ENCODE measurements at places on chromosomes 13 and 19.
A peak's percentile ranks its signal among the peaks of the same experiment; 100 is the strongest.

DNA sequence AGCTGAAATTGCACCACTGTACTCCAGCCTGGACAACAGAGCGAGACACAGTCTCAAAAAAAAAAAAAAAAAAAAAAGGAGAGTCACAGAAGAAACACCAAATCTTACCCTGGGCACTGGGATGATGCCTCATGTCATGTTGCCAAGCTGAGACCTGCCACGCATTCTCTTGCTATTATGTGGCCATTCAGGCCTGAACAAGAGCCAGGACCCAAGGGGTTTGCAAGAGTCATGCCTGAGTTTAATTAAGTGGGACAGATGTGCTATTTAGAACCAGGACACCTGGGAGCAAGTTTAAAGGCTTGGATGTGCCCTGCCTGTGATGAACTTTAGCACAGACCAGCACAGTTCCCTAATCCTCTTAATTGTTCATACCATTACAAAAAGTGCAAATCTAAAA lies 9.8 kb downstream of the PNMA8A start:
- DNase-seq: no peak

- DNase-seq: no peak
Measured at GRCh38 chr13:21242236-21242635, 65.8 kb downstream of the MRPL57 start.

- DNase-seq: no peak
Measured at GRCh38 chr19:53849237-53849676, 18.4 kb upstream of the MYADM start.

GRCh38 chr13:43787997-43788396 lies 1.2 kb upstream of the ENOX1 start:
- DNase-seq: no peak

DNA sequence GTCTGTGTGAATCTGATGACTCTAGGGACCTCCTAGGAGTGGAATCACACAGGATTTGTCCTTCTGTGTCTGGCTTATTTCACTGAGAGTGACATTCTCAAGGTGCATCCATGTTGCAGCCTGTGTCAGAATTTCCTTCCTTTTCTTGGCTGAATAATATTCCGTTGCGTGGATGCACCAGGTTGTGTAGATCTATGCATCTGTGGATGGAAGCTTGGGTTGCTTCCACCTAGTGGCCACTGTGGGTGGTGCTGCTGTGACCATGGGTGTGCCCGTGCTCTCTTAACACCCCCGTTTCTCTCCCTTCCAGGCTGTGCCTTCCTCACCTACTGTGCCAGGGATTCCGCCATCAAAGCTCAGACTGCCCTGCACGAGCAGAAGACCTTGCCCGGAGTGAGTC lies 26.2 kb downstream of the CELF5 start:
- DNase-seq: peak; percentile 39

- no peak for DNase-seq
Measured at GRCh38 chr19:31147234-31147633, 202.0 kb downstream of the TSHZ3 start.

- no peak for DNase-seq
Measured at GRCh38 chr13:99426426-99426825, 74.8 kb upstream of the TM9SF2 start.

- DNase-seq: no peak
Measured at GRCh38 chr13:97497400-97497799, 63.4 kb downstream of the RAP2A start.

DNA sequence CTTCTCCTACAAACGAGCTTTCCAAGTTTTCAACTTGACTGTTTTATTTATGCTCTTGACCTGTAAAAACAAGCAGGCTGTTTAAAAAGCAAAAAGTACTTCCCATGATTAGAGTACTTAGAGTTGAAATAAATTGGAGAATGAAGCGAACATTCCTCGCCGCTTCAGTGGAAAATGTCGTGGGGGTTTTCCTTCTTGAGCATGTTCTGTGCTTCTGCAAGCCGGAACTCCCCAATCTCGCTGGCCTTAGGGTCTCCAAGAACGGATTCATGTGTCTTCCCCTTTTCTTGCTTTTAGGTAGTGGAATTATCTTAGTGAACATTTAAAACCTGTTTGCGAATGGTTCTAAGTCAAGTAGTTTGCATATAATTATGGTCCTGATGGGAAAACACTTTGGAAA lies 103.6 kb upstream of the ZNF536 start:
- DNase-seq: no peak

- peak; percentile 92 for DNase-seq
Measured at GRCh38 chr19:1855040-1855827, 7.0 kb upstream of the REXO1 start.

DNA sequence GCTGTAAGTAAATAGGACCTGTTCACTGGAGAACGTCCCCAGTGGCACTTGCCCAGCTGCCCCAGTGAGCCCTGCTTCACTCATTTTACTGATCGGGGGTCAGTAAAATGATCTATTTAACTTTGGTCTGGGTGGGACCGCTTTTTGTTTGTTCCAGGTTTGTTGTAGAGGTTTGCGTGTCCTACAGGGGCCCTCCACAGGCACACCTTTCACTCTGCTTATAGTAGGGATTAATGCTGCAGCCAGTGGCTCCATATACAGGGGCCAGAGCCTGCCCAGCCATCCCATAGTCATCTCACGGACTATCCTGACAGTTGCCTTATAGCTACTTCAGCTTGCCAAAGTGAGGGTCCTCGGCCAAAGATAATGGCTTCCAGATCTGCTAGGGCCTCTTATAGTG lies 104.1 kb downstream of the DNAJC3 start:
- DNase-seq: no peak

DNA sequence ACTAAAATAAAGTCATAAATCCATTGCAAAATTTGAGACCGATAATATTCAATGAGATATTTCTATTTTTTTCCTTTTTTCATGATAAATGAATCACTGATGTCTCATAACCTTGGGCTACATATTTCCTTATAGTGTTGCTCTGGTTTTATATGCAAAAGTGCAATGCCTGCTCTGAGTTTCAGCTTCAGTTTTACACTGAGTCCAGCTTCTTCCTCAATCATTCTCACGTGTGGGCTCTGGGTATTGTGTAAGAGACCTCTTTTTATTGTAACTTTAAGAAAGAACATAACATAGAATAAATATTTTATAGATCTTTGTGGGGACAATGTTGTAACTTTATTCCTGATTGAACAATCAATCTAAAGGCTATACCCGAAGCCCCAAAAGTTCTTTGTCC lies 280.2 kb upstream of the EDNRB start:
- no peak for DNase-seq

- no peak for DNase-seq
Measured at GRCh38 chr13:108561149-108561548, 68.3 kb upstream of the MYO16 start.

DNA sequence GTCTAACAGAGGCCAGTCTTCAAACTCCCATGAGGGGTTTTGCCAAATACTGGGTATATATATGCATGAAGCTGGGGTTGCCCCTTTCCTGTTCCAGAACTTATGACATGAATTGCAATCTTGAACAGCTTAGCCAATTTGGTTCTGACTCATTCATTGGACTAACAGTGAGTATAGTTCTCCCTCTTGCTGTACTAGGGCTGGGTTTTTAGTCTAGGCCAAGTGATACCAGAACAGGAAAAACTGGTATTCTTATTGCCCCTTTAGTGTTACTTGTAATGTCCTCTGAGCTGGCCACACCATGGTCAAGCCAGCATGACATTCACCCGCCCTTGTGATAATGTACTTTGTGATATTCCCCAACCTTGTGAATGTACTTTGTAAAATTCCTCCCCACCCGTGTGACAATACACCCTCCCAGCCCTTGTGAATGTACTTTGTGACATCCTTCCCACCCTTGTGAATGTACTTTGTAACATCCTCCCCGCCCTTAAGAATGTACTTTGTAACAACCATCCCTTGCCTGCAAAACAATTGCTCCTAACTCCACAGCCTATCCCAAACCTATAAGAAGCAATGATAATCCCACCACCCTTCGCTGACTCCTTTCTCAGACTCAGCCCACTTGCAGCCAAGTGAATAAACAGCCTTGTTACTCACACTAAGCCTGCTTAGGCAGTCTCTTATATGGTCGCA lies 26.9 kb downstream of the ZNF846 start:
- DNase-seq: no peak

GRCh38 chr13:45349438-45349837 lies 8.5 kb upstream of the TPT1 start:
- DNase-seq: no peak

DNA sequence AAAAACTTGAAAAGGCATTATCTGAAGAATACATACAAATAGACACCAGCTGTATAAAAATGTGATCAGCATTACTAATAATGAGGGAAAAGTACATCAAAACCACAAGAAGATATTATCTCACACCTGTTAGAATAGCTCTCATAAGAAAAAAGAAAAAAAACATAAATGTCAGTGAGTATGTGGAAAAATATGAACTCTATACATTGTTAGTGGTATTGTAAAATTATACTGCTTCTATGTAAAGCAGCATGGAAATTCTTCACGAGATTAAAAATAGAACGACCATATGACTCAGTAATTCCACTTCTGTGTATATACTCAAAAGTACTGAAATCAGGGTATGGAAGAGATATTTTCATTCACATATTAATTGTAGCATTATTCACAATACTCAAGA lies 1146.4 kb downstream of the SLITRK5 start:
- DNase-seq: no peak

- no peak for DNase-seq
Measured at GRCh38 chr19:27764186-27764804, 1448.7 kb downstream of the UQCRFS1 start.

DNA sequence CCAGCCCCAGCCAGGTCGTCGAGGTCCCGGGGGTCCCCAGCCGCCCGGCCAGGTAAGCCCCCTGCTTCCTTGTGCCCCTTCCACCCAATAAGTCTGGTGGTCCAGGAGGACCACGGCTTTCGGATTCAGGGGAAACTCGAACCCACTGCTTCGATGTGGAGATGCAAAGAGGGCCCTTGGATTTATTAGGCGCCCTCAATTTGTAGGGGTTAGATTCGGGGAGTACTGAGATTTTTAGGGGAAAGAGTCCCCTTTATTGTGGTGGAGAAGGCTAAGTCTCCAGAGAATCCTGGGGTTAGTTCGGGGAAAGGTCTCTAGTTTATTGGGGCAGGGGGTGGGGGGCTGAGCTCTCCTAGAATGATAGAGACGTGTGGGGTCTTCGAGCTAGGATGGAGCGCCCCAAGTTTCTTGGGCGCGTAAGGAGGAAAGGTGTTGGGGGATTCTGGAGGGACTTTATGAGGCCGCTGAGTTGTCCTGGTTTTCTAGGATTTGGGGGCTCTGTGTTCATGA lies 3.8 kb upstream of the LTBP4 start:
- no peak for DNase-seq

DNA sequence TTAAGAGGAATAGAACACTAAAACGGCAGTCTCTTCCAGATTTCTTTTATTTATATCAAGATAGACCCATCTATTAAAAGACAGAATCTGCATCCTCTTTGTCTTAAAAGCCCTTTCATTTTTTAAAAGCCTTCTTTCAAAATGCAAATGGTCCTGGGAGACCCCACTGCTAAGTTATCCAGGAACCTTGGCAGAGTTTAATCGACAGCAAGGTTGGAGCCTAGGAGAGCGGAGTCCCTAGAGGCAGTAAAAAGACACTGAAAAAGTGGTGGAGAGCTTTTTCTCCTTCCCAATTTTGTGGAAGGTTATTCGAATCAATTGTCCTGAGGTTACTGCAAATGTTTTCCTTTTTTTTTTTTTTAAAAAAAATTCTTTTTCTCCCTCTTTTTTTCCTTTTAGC lies 294.7 kb downstream of the NALCN start:
- DNase-seq: no peak

- no peak for DNase-seq
Measured at GRCh38 chr19:18322318-18322758, 538 bp downstream of the LSM4 start.

GRCh38 chr13:58085274-58085673 lies 453.7 kb downstream of the PCDH17 start:
- DNase-seq: no peak

DNA sequence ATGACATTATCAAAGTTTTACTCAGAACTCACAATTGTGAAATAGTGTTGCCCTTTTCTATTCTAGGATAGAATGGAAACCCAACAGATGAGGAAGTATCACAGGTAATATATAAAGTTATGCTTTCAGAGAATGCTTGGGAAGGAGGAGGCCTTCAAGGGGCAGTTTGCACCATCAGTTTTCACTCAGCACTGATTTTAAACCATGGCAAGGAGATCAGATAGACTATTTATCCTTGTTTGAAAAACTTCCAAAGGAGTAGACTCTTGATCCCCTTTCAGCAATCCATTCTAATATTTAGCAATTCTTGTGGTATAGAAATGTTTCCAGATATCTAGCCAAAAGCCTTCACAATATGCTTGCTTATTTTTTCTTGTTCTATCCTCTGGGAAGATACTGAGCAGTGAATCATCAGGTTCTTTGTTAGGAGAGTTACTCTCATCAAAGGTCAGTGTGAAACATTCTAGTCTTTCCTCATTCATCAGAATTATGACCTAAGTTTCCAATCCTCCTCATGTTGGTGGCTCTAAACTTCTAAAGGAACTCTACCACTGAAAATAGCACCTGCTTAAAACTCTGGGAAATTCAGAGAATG lies 3.8 kb downstream of the GPC6 start:
- no peak for DNase-seq

- peak; percentile 43 for DNase-seq
Measured at GRCh38 chr19:46495786-46496099, at the start of gene PNMA8B. Gene PNMA8B (minus strand): TSS chr19:46495867. CDS start chr19:46495465, 402 bp downstream.

All from CD4-positive, alpha-beta T cell treated with Interleukin-12 subunit alpha and Interleukin-12 subunit beta, for 1 hour (primary cell).